WERI-Rb-1 (cell line): ENCODE measurements at places on chromosomes 5 and 9.

- no peak for DNase-seq
Measured at GRCh38 chr5:100889165-100889743, 13.8 kb downstream of the ST8SIA4 start.

- DNase-seq, result no peak
Measured at GRCh38 chr9:87793292-87793691, 67.4 kb downstream of the CTSL start.

DNA sequence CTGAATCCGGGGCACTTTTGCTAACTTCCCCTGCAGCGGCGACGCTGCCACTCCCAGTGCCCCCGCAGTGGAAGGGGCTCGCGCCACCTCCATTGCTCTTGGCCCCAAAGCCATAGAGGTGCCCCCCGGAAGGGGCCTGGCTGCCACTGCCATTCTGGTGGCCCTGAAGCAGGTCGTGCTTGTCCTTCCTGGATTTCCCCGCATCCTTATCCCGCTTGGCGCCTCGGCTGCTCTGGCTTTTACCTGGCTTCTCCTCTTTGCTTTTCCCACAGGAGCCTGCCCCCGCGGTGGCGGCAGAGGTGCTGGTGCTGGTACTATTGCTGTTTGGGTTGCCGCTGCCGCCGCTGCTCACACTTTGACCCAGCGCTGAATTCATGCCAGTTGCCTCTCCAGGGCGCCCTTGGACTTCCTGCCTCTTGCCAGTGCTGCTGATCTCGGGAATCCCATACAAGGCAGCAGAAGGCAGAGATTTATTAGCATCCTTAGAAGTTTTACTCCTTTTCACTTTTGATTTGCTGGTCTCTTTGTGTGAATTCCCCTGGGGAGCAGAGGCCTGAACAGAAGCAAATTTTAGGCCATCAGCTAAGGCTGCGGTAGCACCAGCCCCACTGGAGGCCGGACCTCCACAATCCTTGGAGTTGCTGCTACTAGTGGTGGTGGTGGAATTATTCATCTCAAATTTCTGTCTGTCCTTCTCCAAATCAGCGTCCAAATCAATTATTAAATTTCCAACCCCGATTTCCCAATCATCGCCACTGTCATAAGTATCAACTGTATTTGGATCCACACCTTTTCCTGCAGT is 2.1 kb downstream of the ZNF608 start:
- DNase-seq, result peak; percentile 35

- peak; percentile 59 for DNase-seq
Measured at GRCh38 chr9:70438341-70438928, 24.0 kb upstream of the KLF9 start.

- no peak for DNase-seq
Measured at GRCh38 chr9:79023134-79023580, 548.6 kb upstream of the TLE4 start.

DNA sequence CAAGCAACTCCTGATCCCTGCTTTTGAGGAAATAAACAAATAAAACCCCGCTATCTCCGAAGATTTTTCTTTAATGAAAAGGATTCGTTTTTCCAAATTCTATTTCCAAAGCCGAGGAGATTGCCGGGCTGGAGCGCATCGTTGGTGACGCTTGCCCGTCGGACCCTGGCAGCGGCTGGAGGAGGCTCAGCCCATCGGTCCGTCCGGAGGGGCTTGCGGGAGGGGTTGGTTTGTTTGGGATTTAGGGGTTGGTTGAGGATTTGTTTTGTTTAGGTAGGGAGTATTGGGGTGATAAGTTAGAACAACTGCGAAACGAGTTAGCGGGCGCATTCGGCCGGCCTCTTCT is 20.8 kb downstream of the URM1 start:
- no peak for DNase-seq

DNA sequence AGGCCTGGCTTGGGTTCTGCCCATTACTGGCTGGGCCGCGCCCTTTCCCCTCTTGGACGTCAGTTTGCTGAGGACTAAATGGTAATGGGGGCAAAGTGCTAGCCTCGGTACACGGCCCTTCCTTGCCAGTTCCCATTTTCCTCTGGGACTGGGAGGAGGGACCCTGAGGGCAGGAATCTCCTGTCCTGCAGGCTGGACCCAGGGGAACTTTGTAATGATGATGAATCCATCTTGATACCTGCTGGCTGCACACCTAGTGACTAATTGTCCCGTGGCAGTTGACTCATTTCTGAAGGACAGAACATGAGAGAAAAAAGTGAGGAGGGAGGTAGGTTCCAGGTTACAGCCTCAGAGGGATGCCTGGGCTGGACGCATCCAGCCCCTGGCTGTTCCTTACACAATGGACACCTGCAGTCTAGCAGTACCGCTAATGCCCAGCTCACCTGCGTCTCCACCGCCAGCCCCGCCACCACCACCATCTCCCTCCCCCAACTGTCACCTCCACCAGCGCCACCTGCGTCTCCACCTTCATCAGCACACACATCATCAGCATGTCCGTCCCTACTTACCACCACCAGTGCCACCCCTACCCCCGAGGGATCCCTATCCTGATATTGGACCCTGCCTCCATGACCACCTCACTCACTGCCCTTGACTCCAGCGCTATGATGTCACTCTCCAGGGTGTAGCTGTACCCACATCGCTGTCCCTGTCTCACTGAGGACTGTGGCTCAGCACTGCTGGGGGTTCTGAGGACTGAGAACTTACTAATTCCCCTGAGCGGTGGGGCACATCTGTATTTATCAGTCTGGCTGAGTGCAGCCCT is 4.3 kb downstream of the CDHR2 start:
- no peak for DNase-seq

GRCh38 chr5:136015966-136016650 is 12.7 kb upstream of the TGFBI start:
- DNase-seq, result no peak
